ENCODE measurements at places on chromosomes 5 and 9. TPM values are rescaled to one million over a fixed set of nuclear protein-coding genes. Genes with fewer than 3 reads are reported as not detected.

PCDHGA10 gene
- total RNA-seq = 10.2 TPM

FOXD4L4 gene
- 0.26 TPM for total RNA-seq

DNA sequence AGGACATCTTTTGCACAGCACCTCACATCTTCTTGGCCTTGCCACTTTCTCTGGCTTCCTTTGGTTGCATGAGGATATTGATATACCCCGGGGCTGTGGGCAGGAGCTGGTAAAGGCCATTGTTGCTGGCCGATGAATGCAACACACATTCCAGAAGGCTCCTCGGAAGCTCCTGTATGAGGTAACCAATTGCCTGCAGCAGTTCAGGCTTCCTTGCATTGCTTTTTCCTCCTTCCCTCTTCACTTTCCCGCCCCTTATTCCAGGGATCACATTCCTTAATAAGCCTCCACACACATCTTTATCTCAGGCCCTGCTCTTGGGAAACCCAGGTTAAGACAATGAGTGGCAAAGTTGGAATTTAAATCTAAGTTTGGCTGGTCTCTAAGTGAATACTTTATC is 505.4 kb upstream of the CLINT1 start:
- no peak overlapping the region for H3K27ac ChIP-seq
- no peak for DNase-seq
- H3K4me3 ChIP-seq = no peak overlapping the region
- H3K36me3 ChIP-seq = no peaks in the 10 kb centered on the region

RETREG1 gene
- 0.51 TPM for total RNA-seq

DNA sequence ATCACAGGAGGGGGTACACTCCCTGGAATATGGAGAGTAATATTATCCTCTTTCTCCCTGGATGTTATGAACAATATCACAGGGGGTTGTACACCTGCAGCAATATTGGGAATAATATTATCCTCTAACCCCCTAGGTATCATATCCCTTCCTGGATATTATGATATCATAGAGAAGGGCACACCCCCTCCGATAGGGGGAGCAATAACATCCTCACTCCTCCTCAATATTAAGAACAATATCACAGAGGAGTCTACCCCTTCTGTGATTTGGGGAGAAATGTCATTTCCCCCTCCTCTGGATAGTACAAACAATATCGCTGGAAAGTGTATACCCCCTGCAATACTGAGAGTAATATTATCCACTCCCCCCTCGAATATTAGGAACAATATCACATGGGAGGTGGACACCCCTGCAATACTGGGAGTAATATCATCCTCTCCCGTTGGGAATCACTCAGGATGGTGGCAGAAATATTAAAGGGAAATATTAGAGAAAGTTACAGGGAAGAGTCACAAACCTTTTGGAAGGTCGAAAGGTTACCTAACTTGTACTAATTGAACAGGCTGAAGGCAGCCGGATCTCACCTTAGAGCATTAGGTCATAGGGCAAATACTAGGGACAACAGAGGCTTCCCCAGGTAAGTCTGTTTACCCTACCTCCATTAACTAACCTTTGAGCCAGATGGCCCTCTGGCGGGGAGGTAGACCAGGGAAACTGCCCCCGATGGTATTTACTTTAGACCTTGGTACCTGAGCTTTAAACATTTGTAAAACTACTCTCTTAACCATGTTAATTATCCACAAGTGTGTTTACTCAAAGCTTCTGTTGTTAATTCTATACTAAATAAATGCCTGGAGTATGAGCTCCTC is 57.5 kb upstream of the FREM1 start:
- H3K36me3 ChIP-seq = no peaks in the 10 kb centered on the region
- no peak for DNase-seq
- no peaks in the 10 kb centered on the region for H3K4me1 ChIP-seq
- H3K27me3 ChIP-seq = no peaks in the 10 kb centered on the region
- no peak overlapping the region for H3K27ac ChIP-seq

HEMGN gene
- not detected for total RNA-seq

RNF208 gene
- 0.33 TPM for total RNA-seq

- no peak overlapping the region for H3K4me3 ChIP-seq
- H3K36me3 ChIP-seq = no peaks in the 10 kb centered on the region
- no peak overlapping the region for H3K27ac ChIP-seq
- H3K4me1 ChIP-seq = no peaks in the 10 kb centered on the region
Measured at GRCh38 chr9:126240835-126241234, 85.8 kb upstream of the MVB12B start.

- no peak overlapping the region for H3K4me3 ChIP-seq
- peak; percentile 20 for DNase-seq
- H3K36me3 ChIP-seq = no peaks in the 10 kb centered on the region
- H3K4me1 ChIP-seq = no peaks in the 10 kb centered on the region
- no peak overlapping the region for H3K27ac ChIP-seq
- no peaks in the 10 kb centered on the region for H3K27me3 ChIP-seq
Measured at GRCh38 chr5:9834871-9835770, 205.0 kb upstream of the TAS2R1 start.

DNA sequence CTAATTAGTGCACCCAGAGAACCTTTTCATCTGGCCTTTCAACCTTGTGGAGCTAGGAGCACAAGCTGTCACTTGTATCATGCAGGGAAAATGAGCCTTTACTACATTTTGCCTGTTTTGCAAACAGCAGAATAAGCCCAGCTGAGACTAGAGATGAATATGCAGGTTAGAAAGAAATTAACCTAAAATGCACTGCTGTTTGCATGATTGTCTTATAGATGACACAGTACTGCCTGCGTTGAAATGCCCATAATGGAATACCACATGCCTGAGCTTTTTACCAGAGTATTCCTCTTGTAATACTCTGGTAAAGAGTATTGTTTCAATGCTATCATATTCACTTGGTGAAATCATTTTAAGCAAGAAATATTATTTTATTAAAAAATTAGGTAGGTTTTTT is 90.7 kb downstream of the SNX24 start:
- no peak overlapping the region for H3K4me3 ChIP-seq
- H3K27me3 ChIP-seq = no peaks in the 10 kb centered on the region
- no peak for DNase-seq

GRCh38 chr9:117744856-117745389 is 40.7 kb downstream of the TLR4 start:
- H3K27me3 ChIP-seq = no peaks in the 10 kb centered on the region
- no peaks in the 10 kb centered on the region for H3K4me1 ChIP-seq
- H3K27ac ChIP-seq = no peak overlapping the region
- DNase-seq = no peak
- no peak overlapping the region for H3K4me3 ChIP-seq

DNA sequence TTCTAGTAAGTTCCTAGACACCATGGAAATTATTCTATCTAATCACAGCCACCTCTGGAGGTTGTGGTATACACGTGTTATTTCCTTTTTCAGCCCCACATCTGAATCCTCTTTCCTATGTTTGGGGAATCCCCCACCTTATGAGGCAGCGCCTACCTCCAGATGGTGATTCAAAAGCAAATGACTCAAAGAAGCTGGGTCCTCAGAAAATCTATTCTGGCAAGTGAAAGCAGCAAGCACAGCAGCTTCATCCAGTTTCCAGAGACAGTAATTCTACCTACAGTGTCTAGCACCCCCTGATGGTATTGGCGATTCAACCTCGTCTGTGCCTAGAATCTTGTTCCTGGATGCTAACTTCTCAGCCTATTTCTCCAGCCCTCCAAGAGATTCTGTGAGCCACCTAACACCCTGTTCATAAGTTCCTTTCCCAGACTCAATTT is 43.0 kb downstream of the STRBP start:
- no peaks in the 10 kb centered on the region for H3K4me1 ChIP-seq
- no peak overlapping the region for H3K4me3 ChIP-seq
- H3K27me3 ChIP-seq = no peaks in the 10 kb centered on the region
- no peaks in the 10 kb centered on the region for H3K36me3 ChIP-seq

- H3K27me3 ChIP-seq = no peaks in the 10 kb centered on the region
- no peak for DNase-seq
- no peaks in the 10 kb centered on the region for H3K4me1 ChIP-seq
- H3K36me3 ChIP-seq = no peaks in the 10 kb centered on the region
- no peak overlapping the region for H3K4me3 ChIP-seq
Measured at GRCh38 chr9:120970244-120970643, 43.6 kb upstream of the TRAF1 start.

DNA sequence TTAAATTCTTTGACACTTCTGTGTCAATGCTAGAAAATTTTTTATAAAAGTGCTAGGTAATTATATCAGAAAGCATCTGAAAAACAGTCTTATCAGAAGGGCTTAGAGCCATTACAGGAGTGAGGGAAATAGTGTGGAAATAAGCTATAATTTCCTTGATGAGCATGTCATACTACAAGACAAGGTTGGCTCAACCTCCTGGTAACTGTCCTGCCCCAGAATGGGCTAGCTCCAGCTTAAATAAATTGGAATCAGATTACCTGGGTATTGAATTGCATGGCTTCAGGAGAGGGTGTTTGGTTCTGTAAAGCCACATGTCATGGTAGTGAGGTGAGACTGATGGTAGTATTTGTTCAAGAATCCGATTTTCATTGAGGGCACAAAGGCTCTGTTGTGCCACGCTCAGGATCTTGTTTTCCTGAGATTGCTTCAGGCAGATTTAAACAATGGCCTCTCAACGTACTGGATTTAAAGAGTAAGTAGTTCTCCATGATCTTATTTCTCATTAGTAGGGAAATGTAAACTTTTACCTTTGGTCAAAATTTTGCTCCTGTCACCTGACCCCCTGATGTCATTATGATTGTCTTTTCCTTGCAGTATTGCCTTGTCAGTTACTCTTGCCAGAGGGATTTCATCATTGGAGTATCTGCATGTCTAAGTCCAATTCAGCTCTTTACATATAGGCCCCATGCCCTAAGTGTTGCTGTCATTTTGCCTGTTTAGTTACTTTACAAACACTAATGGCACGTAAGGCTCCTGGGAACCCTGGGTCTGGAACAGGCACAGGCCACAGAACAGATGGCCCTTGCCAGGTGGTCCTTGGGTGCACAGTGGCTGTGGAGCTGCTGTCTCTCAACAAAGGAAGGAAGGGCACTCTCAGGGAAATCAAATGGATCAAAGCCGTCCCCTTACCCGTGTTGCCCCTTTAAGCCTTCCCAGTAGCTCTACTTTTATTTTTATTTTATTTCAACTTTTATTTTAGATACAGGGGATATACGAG is 21.3 kb downstream of the TRIO start:
- H3K27ac ChIP-seq = no peak overlapping the region
- H3K36me3 ChIP-seq = no peaks in the 10 kb centered on the region
- H3K4me3 ChIP-seq = no peak overlapping the region
- no peak for DNase-seq
- no peaks in the 10 kb centered on the region for H3K27me3 ChIP-seq

TMEM174 gene
- total RNA-seq = not detected

- no peak for DNase-seq
- no peaks in the 10 kb centered on the region for H3K27me3 ChIP-seq
- no peak overlapping the region for H3K27ac ChIP-seq
- no peak overlapping the region for H3K4me3 ChIP-seq
- no peaks in the 10 kb centered on the region for H3K4me1 ChIP-seq
Measured at GRCh38 chr9:91902475-91903125, 47.4 kb downstream of the ROR2 start.

DNA sequence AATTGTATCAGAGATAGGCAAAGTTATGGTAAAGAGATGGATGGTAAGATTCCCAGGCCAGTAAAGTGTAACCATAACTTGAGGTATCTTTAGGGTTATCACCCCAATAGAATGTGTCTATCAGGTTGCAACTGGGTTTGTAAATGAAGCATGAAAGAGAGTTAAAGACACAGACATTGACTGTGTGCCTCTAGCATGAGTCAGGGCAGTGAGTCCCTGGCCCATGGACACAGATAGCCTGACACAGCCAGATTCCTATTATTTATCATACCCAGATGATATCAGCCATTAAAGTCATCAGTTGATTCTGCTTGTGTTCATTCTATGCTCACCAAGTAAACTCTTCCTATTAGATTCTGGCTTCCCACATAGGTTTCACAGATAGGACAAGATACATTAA is 33.5 kb upstream of the SNAPC3 start:
- H3K36me3 ChIP-seq = no peaks in the 10 kb centered on the region
- no peak overlapping the region for H3K4me3 ChIP-seq
- H3K27ac ChIP-seq = no peak overlapping the region
- DNase-seq = peak; percentile 14
- H3K4me1 ChIP-seq = no peaks in the 10 kb centered on the region

DNA sequence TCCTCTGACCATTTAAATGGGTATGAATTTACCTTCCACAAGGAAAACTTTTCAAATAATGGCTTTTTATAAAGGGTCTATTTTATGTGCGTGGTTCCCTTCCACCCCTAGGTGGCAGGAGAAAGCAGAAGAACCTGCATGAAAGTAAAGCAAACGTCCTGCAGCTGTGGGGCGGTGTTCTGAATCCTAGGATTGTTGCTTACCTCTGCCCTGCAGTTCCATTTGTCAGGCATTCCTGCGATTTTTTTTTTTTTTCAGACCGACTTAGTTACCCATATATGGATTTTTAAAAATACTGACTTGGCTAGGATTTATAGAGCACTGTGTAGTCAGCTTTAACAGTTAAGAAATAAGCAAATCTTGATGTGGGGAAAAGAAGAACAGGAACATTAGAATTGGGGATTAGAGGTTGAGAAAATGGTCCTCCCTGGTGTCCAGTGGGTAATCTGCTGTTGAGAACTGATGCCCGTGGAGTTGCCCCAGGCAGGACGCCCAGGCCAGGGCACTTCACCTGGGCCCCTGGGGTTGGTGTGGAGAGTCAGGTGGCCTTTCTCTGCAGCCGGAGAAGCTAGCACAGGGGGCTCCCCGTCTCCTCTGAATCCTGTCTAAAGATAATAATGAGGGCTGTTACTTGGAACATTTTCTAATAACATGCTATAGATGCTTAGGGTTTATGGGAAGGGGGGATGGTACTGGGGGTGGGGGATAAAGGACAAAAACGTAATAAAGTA is 30.4 kb upstream of the LTC4S start:
- H3K36me3 ChIP-seq = peaks cover 8% of the 10 kb centered on the region
- H3K27me3 ChIP-seq = no peaks in the 10 kb centered on the region
- H3K4me3 ChIP-seq = no peak overlapping the region
- peak overlapping the region; percentile 31 for H3K27ac ChIP-seq

MAPKAP1 gene
- total RNA-seq = 57.5 TPM

DNA sequence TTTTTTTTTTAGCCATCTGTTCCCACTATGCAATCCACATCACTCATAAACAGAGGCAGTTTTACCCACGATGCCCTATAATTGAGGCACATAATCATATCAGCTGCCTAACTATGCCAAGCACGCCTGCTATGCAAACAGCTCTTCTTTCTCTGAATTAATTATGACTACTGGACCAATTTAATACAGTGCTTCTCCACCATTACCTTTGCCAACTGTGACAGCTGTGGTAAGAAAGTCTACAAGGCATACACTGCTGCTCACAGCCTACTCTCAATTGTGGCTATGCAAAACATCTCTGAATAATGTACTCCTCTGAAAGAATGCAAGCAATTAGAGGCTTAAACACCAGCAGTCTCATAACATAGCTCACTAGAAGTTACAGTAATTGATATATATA is 97.1 kb downstream of the DTWD2 start:
- no peaks in the 10 kb centered on the region for H3K36me3 ChIP-seq
- H3K4me1 ChIP-seq = no peaks in the 10 kb centered on the region
- no peak overlapping the region for H3K4me3 ChIP-seq
- H3K27me3 ChIP-seq = no peaks in the 10 kb centered on the region
- DNase-seq = no peak
- no peak overlapping the region for H3K27ac ChIP-seq

- H3K36me3 ChIP-seq = no peaks in the 10 kb centered on the region
- peak overlapping the region; percentile 9 for H3K27ac ChIP-seq
- H3K27me3 ChIP-seq = no peaks in the 10 kb centered on the region
- no peak overlapping the region for H3K4me3 ChIP-seq
Measured at GRCh38 chr5:126965487-126965886, 64.9 kb downstream of the MARCHF3 start.

SVEP1 gene
- total RNA-seq = 76.3 TPM
